Uterus (tissue), 4 donors: ENCODE measurements at places on chromosomes 6 and 20. TPM values are rescaled to one million over a fixed set of nuclear protein-coding genes. Genes with fewer than 3 reads are reported as not detected.

The SNAP91 gene
- 1.8 TPM for total RNA-seq

The HCK gene
- 7.0 TPM for total RNA-seq

The ARMH2 gene
- total RNA-seq: not detected

The LTA gene
- total RNA-seq: not detected

- DNase-seq: no peak
These were observed 8.9 kb downstream of the CCM2L start for GRCh38 chr20:32019156-32019510.

- no peak for DNase-seq
These were observed 11.2 kb downstream of the TFAP2D start for GRCh38 chr6:50724381-50725124.

DNA sequence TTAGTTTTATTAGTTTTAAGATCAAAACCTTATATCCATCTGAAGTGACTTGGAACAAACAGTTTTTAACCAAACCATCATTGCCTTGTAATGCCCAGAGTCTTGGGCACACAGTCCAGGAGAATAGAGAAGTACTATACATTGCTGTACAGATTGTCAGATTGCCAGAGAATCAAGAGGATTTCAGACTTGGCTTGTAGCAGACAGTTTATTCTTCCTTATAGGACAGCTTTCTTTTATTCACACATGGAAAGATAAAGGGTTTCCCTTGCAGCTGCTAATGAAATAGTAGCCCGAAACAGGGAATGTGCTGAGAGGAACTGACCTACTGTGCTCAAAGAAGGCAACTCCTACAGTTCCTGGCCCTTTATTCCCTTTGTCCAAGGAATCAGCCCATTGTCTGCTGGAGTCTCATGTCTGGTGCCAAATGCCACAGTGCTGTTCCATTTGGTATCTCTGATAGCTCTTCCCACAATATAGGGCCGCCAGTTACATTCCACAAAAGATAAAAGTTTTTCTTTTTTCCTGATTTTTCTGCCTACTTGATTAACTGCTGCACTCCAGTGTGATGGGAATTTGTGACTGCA is 30.6 kb downstream of the DCBLD1 start:
- DNase-seq: no peak

GRCh38 chr6:73797861-73798260 is 101.9 kb downstream of the CD109 start:
- no peak for DNase-seq

DNA sequence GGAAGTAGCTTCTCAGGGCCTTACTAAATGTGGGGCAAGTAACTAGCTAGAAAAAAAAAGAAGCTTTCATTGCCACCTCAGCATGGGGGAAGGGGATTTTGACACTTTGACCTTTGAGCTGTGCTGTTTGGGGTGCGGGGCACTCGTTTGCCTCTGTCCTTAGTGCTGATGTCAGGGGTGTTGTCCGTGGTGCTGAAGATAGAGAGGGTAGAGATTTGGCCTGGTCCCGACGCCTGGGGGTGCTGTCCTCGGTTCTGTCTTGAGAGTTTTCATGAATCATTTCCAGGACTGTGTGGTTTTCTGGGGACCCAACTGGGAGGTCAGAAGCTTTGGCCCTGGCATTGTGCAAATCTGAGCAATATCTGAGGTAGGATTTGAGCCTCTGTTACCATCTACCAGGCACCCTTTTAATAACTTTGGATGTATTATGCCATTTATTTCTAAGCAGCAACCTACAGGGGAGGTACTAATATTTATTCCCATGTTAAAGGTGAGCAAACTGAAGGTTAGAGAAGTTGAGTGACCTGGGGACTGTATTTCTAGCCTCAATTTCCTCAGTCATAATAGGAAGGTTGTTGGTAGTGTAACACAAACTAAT is 78.0 kb downstream of the DLGAP4 start:
- DNase-seq: no peak

DNA sequence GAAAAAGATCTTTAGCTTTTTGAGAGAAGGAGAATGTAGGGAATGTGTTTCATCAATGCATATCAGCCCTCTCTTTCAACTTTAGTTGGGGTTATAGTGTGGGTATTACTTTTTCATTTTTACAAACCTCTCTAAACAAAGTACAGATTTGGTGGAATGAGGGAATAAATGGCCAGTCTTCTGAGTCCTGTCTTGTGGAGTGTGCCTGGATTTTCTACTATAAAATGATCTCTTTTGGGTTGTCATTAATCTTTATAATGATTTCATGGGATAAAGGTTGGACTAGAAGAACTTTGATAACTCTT is 209.3 kb downstream of the RNF144B start:
- no peak for DNase-seq

- no peak for DNase-seq
These were observed 179.8 kb upstream of the NOX3 start for GRCh38 chr6:155635416-155635815.

- DNase-seq: no peak
These were observed 95.3 kb upstream of the MAN1A1 start for GRCh38 chr6:119444642-119445557.

- no peak for DNase-seq
These were observed 45.6 kb upstream of the AKIRIN2 start for GRCh38 chr6:87747646-87748045.

GRCh38 chr6:89298680-89299465 is 16.2 kb downstream of the GABRR2 start:
- no peak for DNase-seq

DNA sequence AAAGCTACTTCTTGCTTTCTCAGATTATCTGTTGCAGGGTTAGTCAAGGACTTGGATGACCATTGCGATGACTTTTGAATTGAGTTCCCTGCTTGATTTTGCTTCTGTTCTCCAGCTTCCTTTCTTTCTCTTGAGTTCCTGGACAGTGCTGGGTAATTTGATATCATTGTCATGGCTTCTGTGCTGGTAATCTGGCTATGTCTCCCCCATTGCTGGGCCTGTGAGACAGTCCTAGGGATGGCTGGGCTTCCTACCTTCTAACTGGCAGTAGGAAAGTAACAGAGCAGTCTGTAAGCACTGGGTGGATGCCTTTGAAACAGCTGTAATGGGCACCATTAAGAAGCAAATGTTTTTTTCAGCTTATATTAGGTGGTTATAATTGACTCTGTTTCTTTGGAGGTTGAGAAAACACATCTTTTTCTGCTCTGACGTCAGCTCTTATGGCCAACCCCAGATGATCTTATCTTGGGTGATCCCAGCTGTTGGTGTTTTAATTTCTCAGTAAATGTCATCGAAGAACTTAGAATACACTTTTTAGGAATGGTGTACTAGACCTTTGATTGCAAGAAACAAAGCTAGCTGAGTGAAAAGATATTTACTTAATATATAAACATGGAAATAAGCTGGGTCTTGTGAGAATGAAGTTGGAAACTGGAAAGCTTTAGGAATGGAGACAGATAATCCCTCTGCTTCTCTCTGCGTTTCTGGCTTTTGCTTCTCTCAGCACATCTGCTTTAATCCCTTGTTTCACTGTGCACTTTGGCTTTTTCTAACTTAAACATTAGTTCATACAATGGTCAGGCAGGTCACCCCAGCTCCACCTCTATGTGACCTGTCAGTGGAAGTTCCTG is 195.0 kb upstream of the MAN1A1 start:
- no peak for DNase-seq

DNA sequence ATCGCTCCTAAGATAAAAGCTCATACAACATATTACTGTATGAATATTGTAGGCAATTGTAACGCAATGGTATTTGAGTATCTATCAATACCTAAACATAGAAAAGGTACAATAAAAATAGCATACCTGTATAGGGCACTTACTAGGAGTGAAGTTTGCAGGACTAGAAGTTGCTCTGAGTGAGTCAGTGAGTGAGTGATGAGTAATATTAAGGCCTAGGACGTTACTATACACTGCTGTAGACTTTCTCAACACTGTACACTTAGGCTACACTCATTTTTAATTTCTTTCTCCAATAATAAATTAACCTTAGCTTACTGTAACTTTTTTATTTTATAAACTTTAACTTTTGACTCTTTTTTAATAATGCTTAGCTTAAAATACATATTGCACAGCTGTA is 546.9 kb downstream of the HACE1 start:
- DNase-seq: no peak

DNA sequence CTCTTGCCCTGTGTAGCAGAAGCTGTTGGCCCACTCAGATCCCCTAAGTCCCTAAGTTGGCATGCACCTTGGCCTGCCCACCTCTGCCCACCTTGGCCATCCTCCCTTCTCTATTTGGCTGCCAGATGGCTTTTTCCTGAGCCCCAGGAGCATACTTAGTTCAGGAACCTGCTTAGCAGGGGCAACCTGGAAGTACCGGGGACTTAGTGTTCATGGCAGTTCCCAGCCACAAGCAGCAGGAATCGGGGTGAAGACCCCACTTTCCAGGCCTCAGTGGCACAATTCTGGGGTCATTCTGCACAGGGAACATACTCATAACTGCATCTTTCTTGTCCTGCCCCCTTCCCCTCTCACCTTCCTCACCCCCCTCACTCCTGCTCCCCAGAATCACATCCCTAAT is 158.0 kb upstream of the PMEPA1 start:
- no peak for DNase-seq

GRCh38 chr6:73637404-73637803 is 16.4 kb downstream of the SLC17A5 start:
- DNase-seq: no peak
